NCI-H2171 treated with DMSO at 0.1 percent for 48 hours (cell line): ENCODE measurements at places on chromosomes 12 and 14.

DNA sequence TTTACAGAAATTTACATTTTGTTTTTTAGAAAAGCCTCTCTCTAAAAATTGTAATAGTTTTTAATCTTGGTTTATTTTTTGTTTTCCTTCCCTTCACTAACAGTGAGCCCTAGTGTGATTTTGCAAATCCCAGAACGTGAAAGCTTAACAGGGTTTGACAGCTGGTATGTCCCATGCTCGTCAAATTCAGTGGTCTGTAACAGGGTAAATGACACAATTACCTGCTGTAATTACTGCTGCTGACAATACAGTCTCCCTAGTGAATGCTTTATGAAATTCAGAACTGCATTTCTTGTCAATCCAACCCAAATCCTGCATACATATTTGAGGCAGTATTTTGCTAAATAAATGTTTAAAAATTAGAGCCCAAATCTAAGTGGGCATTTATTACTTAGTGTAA is 249.2 kb downstream of the NELL2 start:
- peak; percentile 38 for DNase-seq

DNA sequence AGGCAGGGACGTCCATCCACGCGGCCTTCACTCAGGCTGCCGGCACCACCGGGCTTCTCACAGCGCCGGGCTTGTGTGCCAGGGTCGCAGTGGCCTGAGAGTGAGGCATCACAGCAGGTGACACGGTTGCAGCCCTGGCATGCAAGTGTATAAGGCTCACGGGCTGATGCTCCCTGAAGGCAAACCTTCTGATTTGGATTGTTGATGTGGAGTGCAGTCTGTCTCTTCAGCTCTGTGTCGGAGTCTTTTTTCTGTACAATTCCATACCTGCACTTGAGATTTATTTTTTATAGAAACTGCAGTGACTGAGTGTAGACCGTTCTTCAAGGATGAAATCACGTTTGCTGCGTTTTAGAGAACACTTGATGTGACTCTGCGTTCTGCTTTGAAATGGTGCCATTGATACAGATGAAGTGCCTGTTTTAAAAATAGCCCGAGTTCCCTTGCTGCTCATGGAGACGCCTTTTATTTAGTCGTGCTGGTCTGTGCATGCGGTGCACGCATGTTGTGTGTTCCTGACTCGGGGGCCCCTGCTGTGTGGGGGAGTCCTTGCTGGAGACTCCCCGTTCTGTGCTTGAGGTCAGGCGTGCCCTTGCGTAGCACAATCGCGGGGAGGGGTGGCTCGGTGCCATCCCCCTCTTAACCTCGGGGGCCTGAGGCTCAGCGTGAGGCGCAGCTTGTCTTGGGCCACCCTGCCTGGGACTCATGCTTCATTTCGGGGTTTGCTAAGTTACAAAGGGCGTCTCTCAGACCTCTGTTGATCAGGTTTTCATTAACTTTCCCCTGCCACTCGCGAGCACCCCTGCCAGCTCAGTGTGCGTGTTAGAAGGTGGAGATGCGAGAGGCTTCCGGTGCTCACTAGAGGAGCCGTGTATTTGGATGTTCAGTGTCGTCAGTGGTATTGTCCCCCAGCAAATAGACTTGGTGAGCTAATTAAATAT is 21.6 kb upstream of the AMN start:
- no peak for DNase-seq

- peak; percentile 47 for DNase-seq
These were observed 16.7 kb downstream of the KMT2D start for GRCh38 chr12:49043856-49044258.

- DNase-seq = no peak
These were observed 173.3 kb upstream of the ABCD2 start for GRCh38 chr12:39792938-39793337.

DNA sequence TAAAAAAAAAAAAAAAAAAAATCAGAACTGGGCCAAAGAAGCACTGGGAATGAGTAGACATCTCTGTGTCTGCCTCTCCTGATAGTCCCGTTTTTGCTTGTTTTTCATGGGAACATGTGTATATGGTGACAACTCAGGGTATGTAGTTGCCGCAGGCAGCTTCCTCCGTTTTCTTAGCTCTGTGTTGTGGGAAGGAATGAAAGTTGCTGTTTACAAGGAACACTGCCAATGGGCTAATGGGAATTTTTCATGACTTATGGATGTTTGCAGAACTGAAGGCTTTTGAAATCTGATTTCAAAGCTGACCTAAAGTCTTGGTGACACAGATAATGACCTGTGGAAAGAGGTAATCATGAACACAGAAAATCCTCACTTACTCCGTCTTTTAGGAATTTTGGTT is 146.4 kb upstream of the BTG1 start:
- no peak for DNase-seq

DNA sequence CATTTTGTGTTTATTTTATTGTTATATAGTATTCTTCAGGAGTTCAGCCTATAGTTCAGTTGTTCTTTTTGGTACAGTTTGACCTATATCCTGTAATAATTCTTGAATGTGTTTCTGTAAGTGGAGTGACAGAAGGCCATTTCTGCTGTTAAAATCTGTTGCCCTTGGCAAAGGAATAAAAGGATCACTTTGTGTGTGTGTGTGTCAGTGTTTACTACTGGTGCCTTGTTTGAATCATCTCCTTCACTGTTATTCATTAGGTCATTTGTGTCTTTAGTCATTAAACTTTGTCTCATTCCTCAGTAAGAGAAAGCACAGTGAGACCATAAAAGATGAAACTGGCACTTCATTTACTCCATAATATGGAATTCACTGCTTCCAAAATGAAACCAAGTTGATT is 130.7 kb downstream of the TMTC2 start:
- DNase-seq = no peak

- peak; percentile 83 for DNase-seq
These were observed 14.3 kb downstream of the EXOC3L4 start for GRCh38 chr14:103108749-103109207.

- DNase-seq = no peak
These were observed 82.8 kb upstream of the CAPRIN2 start for GRCh38 chr12:30837595-30837994.

GRCh38 chr12:38350342-38351174 is 34.0 kb downstream of the ALG10B start:
- no peak for DNase-seq

- DNase-seq = no peak
These were observed 956 bp upstream of the PTHLH start for GRCh38 chr12:27973487-27973890.

DNA sequence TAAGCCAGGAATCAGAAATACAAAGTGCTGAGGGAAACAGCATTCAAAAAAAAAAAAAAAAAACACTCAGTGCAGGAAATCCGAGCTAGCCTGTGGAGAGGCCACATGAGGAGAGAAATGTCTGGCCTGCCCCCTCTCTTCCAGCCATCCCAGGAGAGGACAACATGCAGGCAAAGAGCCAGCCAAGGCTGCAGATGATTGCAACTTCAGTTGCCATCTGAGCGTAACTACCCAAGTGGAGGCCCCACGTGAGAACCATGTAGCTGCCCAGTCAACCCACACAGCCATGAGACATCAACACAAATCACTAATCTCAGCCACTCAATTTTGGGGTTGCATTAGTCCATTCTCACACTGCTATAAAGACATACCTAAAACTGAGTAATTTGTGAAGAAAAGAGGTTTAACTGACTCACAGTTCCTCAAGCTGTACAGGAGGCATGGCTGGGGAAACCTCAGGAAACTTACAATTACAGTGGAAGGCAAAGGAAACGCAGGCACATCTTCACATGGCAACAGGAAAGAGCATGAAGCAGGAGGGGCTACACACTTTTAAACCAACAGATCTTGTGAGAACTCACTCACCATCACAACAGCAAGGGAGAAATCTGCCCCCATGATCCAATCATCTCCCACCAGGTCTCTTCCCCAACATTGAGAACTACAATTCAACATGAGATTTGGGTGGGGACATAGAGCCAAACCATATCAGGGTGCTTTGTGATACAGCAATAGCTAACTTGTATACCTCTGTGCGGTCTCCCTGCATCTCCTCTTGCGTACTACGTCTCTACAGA is 161.1 kb downstream of the PIWIL1 start:
- peak; percentile 49 for DNase-seq

GRCh38 chr12:68495336-68496070 is 115.2 kb upstream of the RAP1B start:
- DNase-seq = no peak

DNA sequence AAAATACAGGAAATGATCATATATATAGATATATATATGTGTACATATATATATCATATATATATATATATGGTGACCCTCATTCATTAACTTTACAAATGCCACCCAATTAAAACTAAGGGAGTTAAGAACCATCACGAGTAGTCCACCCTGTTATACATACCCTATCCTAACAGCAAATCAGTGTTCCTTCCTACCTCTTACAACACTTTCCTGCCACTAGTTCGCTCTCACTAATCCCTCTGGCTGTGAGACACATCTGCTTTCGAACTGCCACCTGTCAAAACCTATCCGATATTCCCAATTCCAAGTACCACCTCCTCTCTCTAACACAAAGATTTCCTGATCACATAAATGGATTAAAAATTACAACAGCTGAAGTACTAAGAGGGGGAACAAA is 100.5 kb downstream of the EEA1 start:
- no peak for DNase-seq

DNA sequence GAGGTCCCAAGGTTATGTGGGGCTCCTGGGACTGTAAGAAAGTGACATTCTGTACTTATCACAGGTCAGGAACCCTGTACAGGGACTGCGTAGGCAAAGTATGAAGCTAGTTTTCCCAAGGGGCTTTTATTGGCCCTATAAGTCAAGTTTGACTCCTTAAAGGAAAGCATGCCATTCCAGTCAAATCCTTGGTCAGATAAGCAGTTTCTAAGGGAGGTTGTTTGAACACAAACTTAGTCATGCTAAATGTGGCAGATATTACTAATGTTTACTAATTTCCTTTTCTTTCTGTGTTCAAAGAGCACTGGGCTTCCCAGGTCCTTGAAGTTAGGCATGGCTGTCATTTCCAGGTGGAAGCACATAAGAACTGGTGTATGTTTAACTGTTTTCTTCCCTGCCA is 472.4 kb downstream of the ATP23 start:
- DNase-seq = no peak

DNA sequence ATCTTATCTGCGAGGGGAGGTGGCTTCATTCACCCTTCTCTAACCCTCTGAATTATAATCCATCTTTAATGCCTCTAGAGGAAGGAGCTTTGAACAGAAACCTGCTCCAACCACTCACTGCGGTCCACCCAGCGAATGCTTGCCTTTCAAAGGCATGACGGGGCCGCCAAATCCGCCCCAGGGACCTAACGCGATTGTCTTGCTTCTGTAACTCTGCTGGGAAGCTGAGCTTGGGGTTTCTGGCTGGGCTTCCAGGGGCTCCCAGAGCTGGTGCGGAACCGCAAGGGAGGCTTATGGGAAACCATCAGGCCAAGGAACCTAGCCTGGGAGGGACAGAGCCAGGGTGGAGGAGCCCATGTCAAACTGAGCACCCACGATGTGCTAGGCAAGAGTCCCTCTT is 231.2 kb upstream of the LHX5 start:
- no peak for DNase-seq

DNA sequence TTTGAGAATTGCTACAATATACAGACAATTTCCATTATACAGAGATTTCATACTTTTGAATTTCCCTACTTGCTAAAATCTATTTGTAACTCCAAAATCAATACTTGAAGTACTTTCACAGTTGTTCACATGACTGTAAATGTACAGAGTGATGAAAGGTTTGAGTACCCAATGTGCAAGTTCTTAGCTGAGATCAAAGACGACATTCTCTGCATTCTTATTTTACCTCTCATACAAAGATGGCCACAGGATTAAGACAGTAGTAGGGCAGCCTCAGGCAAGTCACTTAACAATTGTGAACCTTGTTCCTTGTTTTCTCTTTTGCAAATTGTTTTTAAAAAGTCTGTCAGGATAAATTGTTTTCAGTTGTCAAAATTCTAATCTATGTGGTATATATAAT is 255.9 kb upstream of the KITLG start:
- DNase-seq = no peak

- DNase-seq = no peak
These were observed 232.9 kb downstream of the ATP23 start for GRCh38 chr12:58174316-58174715.

DNA sequence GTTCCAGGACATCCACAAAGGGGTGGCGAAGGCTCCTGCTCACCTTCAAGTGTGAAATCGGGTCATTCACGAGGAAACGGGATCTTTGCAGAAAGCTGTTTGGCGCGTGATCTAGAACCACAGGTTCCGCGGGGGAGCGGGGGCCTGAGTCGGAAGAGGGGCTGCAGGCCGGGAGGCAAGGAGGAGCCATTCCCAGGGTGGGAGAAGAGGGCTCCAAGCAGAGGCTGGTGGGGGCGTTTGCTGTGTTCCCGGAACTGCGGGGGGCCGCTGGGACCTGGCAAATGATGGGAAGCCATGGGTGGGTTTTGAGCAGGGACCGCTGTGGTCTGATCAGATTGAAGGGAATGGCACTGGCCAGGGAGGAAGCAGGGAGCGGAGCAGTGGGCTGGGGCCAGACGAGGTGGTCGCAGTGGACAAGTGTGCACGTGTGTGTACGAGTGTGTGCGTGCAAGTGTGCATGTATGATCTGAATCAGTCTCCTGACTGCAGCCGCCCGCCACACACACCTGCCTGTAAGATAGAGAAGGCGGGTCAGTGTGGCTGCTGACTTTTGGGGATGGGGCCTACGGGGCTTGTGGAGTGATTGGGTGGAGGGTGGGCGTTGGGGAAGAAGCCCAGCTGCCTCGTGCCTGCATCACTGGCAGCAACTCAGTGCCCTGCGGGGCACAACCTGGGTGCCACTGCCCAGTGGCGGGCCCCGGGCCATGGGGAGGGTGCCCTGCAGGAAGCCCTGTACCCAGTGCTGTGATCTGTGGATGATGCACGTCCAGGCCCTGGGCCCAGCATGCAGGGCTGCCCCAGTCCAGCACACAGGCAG is 141.9 kb downstream of the KIF26A start:
- no peak for DNase-seq

- no peak for DNase-seq
These were observed 90.7 kb upstream of the PTPRR start for GRCh38 chr12:71011261-71011660.

DNA sequence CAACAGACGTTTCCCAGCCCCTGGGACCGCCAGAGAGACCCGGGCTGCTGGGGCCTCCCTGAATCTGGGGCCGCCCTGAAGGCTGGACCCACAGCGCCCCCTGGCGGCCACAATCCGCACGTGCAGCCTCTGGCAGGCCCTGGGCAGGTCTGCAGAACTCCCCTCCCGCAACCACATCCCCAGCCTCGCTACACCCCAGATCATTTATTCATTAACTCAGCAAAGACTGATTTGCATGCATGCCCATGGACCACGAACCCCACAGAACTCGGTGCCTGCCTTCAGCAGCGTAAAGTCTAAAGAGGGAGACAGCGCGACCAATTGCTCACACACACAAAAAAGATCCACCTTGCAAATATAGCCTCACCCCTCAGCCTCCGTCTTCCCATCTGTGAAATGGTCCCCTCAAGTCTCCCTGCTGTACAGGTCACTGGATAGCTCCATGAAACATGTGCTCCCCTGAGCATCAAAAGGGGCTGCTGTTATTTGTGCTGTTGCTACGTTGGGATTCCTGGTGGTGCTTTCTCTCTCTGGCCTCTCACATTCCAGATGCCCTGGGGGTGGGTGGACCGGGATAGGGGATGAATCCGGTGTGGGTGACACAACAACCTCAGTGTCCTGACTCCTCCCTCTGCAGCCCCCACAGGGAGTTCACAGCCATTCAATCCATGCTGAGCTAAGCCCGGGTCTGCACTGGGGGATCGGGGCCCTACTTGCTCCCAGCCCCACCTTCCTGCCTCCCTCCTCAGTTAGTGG is 96.4 kb downstream of the SCARB1 start:
- DNase-seq = peak; percentile 83

- no peak for DNase-seq
These were observed 442.7 kb upstream of the FLRT2 start for GRCh38 chr14:85087201-85087600.

- no peak for DNase-seq
These were observed 12.6 kb upstream of the SFSWAP start for GRCh38 chr12:131698286-131698685.
